ENCODE measurements at places on chromosomes 3 and 15. TPM values are rescaled to one million over a fixed set of nuclear protein-coding genes. Genes with fewer than 3 reads are reported as not detected.

Gene ECE2
- not detected for total RNA-seq

Gene RMDN3
- total RNA-seq: 19.9 TPM

Gene APEH
- total RNA-seq: 98.8 TPM

Gene DUOX1
- under 0.01 TPM for total RNA-seq

Gene ZBTB20
- 32.9 TPM for total RNA-seq

Gene TRPM7
- 124 TPM for total RNA-seq

Gene SAMMSON
- not detected for total RNA-seq

Gene CCR3
- total RNA-seq: not detected

Gene MAGEL2
- not detected for total RNA-seq

Gene AGTR1
- total RNA-seq: 13.3 TPM

Gene TNFAIP8L3
- total RNA-seq: 11.2 TPM

Gene GPR149
- not detected for total RNA-seq

Gene ANKRD34C
- total RNA-seq: not detected

Gene MEX3B
- 11.2 TPM for total RNA-seq

Gene KLHL40
- total RNA-seq: not detected

Gene GATA2
- 0.88 TPM for total RNA-seq

Gene EXOSC7
- 25.0 TPM for total RNA-seq

Gene OIP5
- 0.88 TPM for total RNA-seq

Gene LYZL4
- not detected for total RNA-seq

Gene HGD
- total RNA-seq: under 0.01 TPM

Gene ZPLD1
- under 0.01 TPM for total RNA-seq

Gene MYO5C
- total RNA-seq: under 0.01 TPM

Gene ITGA11
- total RNA-seq: 697 TPM

Gene VGLL3
- 242 TPM for total RNA-seq

Gene DGKG
- total RNA-seq: 2.5 TPM

All from osteoblast (primary cell).